ENCODE measurements at places on chromosomes 7 and 10. TPM values are rescaled to one million over a fixed set of nuclear protein-coding genes. Genes with fewer than 3 reads are reported as not detected.

GRCh38 chr10:50604809-50605208, 18.9 kb downstream of the SGMS1 start:
- no peaks in the 10 kb centered on the region for H3K36me3 ChIP-seq
- peak overlapping the region; percentile 95 for H3K27ac ChIP-seq

- no peak overlapping the region for H3K4me3 ChIP-seq
- H3K4me1 ChIP-seq: no peaks in the 10 kb centered on the region
- H3K27me3 ChIP-seq: no peaks in the 10 kb centered on the region
These were observed 389.1 kb upstream of the ANKRD30A start for GRCh38 chr10:36736311-36736710.

The AZGP1 gene
- 0.44 TPM for total RNA-seq

- no peaks in the 10 kb centered on the region for H3K36me3 ChIP-seq
- no peak overlapping the region for H3K27ac ChIP-seq
- H3K27me3 ChIP-seq: peaks cover 5% of the 10 kb centered on the region
- H3K4me1 ChIP-seq: no peaks in the 10 kb centered on the region
- peak overlapping the region; percentile 42 for H3K4me3 ChIP-seq
These were observed 14.8 kb upstream of the WAPL start for GRCh38 chr10:86536294-86536861.

DNA sequence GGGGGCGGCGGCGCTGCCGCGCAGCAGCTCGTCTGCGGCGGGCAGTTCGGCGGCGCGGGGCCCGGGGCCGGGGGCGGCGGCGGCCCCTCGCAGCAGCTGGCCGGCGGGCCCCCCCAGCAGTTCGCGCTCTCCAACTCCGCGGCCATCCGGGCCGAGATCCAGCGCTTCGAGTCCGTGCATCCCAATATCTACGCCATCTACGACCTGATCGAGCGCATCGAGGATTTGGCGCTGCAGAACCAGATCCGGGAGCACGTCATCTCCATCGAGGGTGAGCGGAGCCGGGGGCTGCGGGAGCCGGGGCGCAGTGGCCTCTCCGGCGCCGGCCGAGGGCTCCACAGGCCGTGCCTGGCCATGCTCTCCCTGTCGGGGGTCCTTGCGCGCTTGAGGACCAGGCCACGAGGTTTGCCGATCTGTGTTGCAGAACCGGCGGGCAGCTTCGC, 548 bp downstream of the AGAP3 start:
- peaks cover 42% of the 10 kb centered on the region for H3K27me3 ChIP-seq
- peak overlapping the region; percentile 91 for H3K27ac ChIP-seq
- H3K36me3 ChIP-seq: peaks cover 5% of the 10 kb centered on the region
- H3K4me1 ChIP-seq: peaks cover 29% of the 10 kb centered on the region
- DNase-seq: peak; percentile 57
- H3K4me3 ChIP-seq: peak overlapping the region; percentile 87

The CD36 gene
- total RNA-seq: 1.7 TPM

DNA sequence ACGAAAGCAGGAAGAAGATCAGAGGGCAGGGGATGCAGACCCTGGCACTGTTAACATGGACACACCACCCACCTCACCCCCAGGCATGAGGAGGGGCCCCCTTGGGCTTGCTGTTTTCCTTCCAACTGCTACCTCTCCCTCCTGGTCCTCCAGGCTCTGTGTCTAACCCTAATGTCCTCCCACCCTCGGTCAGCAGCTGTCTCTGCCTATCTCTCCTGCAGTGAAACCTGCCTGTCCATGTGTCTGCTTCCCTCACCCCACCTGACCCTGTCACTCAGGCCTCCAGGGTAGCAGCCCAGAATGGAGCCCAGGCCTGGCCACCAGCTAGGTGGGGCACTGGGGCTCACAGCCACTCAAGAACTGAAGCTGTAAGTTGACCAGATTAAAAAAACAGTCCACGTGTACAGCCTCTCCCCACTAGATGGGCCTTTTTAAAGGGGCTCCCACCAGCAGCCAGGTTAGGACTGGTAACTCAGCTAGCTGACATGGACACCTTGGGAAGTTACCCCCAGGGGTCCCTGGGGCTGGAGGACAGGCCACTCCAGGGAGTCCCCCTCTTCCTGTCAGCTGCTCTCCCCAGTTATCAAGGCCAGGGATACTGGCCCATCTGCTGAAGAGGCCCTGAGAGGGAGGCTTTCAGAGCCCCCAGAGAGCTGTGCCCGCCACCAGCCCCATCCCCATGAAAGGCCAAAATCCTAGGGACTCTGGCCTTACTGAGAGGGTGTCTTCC, 1.5 kb downstream of the SMARCD3 start:
- no peak overlapping the region for H3K27ac ChIP-seq
- H3K4me3 ChIP-seq: peak overlapping the region; percentile 79
- H3K27me3 ChIP-seq: peaks cover 30% of the 10 kb centered on the region
- no peak for DNase-seq

GRCh38 chr10:102497545-102497944, 5.0 kb downstream of the ACTR1A start:
- no peak overlapping the region for H3K4me3 ChIP-seq
- DNase-seq: no peak
- no peak overlapping the region for H3K27ac ChIP-seq
- H3K27me3 ChIP-seq: no peaks in the 10 kb centered on the region

GRCh38 chr7:140534743-140535142, 55.4 kb upstream of the MKRN1 start:
- H3K4me1 ChIP-seq: peaks cover 3% of the 10 kb centered on the region
- peaks cover 14% of the 10 kb centered on the region for H3K36me3 ChIP-seq
- no peak overlapping the region for H3K4me3 ChIP-seq

- peaks cover 18% of the 10 kb centered on the region for H3K4me1 ChIP-seq
- no peak overlapping the region for H3K27ac ChIP-seq
- H3K4me3 ChIP-seq: no peak overlapping the region
- DNase-seq: no peak
- H3K36me3 ChIP-seq: peaks cover 4% of the 10 kb centered on the region
- H3K27me3 ChIP-seq: peaks cover 4% of the 10 kb centered on the region
These were observed 426.5 kb downstream of the RPS24 start for GRCh38 chr10:78460204-78460603.

The SIRT1 gene
- 33.5 TPM for total RNA-seq

DNA sequence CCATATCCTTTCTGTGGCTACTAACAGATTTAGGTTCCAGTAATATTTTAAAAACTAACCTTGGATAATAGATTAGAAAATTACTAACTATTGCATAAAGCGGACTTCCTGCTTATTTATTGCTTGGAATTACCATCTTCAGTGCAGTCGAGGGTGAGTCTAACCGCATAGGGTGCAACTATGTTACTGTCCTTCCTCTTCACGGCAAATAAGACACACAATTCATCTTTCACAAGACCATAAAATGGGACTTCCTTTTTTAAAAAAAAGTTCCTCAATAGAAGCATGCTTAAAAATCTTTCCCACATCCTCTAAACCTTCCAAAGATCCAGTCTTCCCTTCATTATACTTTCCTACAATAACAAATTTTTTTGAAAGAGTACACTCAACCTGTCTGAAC, 2.1 kb downstream of the SLC25A40 start:
- H3K27ac ChIP-seq: no peak overlapping the region
- no peak for DNase-seq
- peaks cover 2% of the 10 kb centered on the region for H3K27me3 ChIP-seq
- H3K4me3 ChIP-seq: no peak overlapping the region

- H3K27me3 ChIP-seq: peaks cover 3% of the 10 kb centered on the region
- H3K27ac ChIP-seq: no peak overlapping the region
- H3K36me3 ChIP-seq: peaks cover 6% of the 10 kb centered on the region
- DNase-seq: no peak
- no peaks in the 10 kb centered on the region for H3K4me1 ChIP-seq
These were observed 179.7 kb upstream of the GRB10 start for GRCh38 chr7:50962281-50962883.

GRCh38 chr10:46516660-46517416, 39.6 kb downstream of the GPRIN2 start:
- H3K4me3 ChIP-seq: no peak overlapping the region
- H3K4me1 ChIP-seq: peaks cover 3% of the 10 kb centered on the region
- H3K27me3 ChIP-seq: no peaks in the 10 kb centered on the region
- H3K36me3 ChIP-seq: no peaks in the 10 kb centered on the region
- DNase-seq: peak; percentile 12

The NPFFR1 gene
- not detected for total RNA-seq

The SLC37A3 gene
- total RNA-seq: 84.5 TPM

The TAS2R4 gene
- 1.0 TPM for total RNA-seq

- peak overlapping the region; percentile 85 for H3K4me3 ChIP-seq
- no peaks in the 10 kb centered on the region for H3K36me3 ChIP-seq
- H3K27me3 ChIP-seq: peaks cover 17% of the 10 kb centered on the region
- peak overlapping the region; percentile 34 for H3K27ac ChIP-seq
- H3K4me1 ChIP-seq: peaks cover 23% of the 10 kb centered on the region
These were observed 18.0 kb downstream of the MXI1 start for GRCh38 chr10:110225441-110225755.

The THNSL1 gene
- 2.9 TPM for total RNA-seq

The ZNF488 gene
- total RNA-seq: 3.3 TPM

GRCh38 chr7:145850636-145851035, 266.0 kb upstream of the CNTNAP2 start:
- H3K36me3 ChIP-seq: peaks cover 3% of the 10 kb centered on the region
- DNase-seq: no peak
- H3K4me3 ChIP-seq: no peak overlapping the region
- H3K27ac ChIP-seq: no peak overlapping the region

GRCh38 chr7:129258649-129259389, 34.0 kb downstream of the AHCYL2 start:
- no peaks in the 10 kb centered on the region for H3K27me3 ChIP-seq
- no peak overlapping the region for H3K27ac ChIP-seq
- no peak overlapping the region for H3K4me3 ChIP-seq
- H3K4me1 ChIP-seq: no peaks in the 10 kb centered on the region

DNA sequence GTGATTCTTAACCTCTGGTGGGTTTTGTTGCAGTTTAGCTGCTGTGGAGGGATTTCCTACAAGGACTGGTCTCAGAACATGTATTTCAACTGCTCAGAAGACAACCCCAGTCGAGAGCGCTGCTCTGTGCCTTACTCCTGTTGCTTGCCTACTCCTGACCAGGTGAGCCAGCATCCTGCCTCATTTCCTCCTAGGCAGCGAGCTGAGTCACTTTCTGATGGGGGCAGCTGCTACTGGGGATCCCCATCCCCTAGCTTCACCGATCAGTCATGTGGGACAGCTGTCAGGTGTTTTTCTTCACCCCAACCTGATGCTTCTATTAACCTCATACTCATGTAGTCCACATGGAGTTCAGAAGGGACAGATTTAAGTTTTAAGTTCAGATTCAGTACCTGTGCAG, 21.7 kb upstream of the SMO start:
- H3K27ac ChIP-seq: no peak overlapping the region
- peaks cover 6% of the 10 kb centered on the region for H3K4me1 ChIP-seq
- no peaks in the 10 kb centered on the region for H3K36me3 ChIP-seq
- no peak for DNase-seq
- H3K4me3 ChIP-seq: no peak overlapping the region
- H3K27me3 ChIP-seq: peaks cover 7% of the 10 kb centered on the region

DNA sequence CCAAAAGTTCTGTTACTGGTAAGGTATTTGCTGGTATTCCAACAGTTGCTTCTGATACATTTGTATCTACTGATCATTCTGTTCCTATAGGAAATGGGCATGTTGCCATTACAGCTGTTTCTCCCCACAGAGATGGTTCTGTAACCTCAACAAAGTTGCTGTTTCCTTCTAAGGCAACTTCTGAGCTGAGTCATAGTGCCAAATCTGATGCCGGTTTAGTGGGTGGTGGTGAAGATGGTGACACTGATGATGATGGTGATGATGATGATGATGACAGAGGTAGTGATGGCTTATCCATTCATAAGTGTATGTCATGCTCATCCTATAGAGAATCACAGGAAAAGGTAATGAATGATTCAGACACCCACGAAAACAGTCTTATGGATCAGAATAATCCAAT, 131.0 kb downstream of the AASS start:
- H3K4me1 ChIP-seq: no peaks in the 10 kb centered on the region
- no peak for DNase-seq
- H3K4me3 ChIP-seq: no peak overlapping the region
- peaks cover 4% of the 10 kb centered on the region for H3K36me3 ChIP-seq
- peaks cover 1% of the 10 kb centered on the region for H3K27me3 ChIP-seq

DNA sequence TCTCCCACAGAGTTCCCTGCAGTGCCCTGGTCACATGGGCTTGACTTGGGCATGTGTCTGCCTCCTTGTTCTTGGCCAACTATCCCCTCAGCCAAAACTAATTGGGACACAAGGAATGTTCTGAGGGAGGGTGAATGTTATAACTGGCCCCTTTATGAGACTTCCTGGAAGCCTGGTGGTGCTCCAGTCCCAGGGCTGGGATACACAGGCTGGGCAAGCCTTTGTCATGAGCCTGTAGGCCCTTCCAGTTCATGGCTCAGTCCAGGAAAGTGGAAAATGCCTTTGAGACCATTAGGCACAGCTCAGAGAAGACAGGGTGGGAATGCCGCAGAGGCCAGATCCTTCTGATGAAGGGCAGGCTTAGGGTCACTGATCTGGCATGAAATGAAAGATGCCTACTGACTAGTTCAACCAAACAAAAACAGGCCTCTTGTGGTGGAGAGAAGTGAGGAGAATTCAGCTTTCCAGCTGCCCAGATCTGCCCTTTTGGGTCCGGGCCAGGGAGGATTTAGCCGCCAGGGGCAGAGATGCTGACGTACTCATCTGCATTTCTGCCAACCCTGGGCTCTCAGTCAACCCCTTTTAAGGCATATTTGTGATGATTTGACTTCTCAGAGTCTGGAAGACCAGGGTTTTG, 961.5 kb downstream of the KCNMA1 start:
- H3K4me3 ChIP-seq: no peak overlapping the region
- H3K4me1 ChIP-seq: no peaks in the 10 kb centered on the region
- no peaks in the 10 kb centered on the region for H3K36me3 ChIP-seq
